ENCODE measurements at places on chromosomes 3 and 15.

DNA sequence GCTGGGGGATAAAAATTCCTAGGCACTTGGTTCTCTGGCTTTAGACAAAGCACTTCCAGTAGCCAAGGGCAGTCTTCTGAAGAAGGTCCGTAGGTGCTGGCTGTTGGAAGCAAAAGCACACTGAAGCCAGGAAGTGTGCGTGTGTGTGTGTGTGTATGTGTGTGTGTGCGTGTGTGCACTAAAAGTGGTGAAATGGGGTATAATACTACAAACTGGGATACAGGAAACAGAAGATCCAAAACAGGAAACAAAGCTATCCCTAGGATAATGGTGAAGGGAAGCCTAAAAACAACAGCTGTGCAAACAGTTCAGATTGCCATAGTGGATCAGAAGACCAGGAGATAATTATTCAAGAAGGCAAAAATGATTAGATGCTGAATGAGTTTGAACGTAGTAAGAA lies 103.4 kb downstream of the IL20RB start:
- no peak for DNase-seq

DNA sequence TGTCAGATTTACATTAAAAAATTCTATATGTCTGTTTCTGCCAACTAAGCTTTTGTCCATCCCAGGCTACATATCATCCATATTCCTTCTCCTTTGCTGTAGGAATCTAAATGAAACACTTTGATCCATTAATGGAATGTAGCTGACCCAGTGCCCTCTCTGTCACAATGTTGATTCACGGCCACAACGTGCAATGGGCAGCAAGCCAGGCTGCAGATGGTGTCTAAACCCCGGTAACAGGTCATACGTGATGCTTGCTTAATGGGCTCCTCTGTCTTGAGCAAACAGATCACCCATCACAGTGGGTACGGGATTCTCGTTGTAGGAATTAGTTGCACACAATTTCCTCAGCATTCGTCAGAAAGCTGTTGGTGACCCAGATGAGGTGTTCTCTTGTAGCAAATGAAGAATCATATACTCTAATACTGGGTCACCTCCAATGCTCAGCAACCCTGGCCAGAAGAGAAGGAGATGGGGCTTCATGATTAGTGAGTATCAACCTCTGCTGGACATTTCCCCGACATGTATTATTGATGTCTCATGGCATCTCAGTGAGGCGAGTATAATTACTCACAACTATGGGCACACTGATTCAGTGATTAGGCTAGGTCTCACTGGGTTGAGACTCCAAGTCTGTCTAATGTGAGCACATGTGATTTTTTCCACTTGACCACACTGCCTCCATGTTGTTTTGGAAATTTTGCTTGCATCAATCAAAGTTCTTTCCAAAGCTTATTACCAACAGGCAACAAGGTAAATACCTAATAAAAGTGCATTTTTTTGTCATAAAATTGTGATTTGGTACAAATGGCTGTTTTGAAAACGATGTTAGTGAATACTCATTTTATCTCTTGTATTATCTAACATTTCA lies 12.9 kb upstream of the DCBLD2 start:
- DNase-seq = no peak

DNA sequence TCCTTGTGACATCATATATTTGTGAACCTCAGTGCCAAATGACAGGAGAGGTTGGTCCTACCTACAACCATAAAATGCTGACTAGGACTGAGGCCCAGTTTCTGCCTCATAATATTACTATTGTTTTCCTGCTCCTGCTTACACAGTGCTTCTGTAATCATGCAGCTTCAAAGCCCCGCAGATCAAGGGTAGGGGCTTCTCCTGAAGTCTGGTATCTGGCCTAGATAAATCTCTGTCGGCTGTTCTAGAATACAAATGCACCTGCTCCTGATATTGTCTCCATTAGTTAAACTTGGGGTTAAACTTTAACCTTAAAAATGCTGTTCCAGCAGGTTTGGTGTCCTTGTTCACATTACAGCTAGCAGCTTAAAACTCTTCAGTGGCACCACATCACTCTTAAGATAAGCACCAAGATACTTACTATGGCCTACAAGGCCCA lies 552.4 kb downstream of the TUSC7 start:
- no peak for DNase-seq

DNA sequence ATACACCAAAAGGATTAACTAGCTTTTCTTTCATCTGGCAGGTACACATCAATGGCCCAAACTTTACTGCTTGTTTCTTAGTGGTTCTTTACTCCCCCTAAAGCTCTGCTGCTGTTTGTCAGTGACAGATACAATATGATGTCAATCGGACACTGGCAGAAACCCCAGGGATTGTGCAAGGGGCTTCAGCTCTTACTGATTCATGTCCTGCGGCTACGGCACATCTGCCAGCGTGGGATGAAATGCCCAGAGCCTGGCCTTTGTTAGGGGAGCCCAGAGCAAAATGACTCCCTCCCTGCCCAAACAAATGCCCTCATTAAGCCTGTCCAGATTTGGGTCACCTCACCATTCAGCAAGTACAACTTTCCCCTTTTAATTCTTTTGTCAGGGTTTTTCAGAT lies 28.3 kb downstream of the SRP14 start:
- no peak for DNase-seq

GRCh38 chr15:39746176-39746575 lies 36.5 kb downstream of the FSIP1 start:
- DNase-seq = no peak

- DNase-seq = no peak
Measured at GRCh38 chr15:68312701-68313204, 35.2 kb downstream of the FEM1B start.

DNA sequence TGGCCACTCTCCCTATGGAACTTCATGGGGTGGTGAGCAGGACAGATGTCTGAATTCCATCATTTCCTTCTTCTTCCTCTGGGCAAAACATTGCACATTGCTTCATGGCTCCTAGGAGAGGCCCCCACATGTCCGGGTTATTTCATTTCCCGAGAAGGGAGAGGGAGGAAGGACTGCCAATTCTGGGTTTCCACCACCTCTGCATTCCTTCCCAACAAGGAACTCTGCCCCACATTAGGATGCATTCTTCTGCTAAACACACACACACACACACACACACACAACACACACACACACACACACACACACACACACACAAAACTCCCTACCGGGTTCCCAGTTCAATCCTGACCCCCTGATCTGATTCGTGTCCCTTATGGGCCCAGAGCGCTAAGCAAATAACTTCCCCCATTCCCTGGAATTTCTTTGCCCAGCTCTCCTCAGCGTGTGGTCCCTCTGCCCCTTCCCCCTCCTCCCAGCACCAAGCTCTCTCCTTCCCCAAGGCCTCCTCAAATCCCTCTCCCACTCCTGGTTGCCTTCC lies 1.9 kb downstream of the RHO start:
- DNase-seq = no peak

DNA sequence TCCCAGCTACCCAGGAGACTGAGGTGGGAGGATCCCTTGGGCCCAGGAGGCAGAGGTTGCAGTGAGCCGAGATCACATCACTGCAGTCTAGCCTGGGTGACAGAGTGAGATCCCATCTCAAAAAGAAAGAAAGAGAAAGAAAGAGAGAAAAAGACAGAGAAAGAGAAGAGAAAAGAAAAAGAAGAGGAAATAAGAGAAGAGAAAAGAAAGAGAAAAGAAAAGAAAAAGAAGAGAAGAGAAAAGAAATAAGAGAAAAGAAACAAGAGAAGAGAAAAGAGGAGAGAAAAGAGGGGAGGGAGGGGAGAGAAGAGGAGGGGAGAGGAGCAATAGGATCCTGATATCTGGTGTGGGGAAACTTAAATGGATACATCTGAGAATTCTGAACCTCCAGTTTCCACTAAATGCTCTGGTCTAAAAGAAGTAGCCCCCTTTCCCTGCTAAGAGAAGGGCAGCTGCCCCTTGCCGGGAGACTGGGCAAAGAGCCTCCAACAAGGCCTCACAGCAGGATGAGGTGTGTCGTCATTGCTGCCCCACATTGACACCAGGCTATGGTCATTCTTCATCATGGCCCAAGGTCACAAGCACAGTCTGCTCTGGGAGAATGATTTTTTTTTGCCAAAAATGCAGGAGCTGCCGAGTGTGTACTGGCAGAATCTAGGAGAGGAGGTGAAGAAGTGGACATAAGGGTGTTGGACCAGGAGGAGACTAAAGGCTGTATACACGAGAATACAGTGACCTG lies 21.1 kb upstream of the COMMD4 start:
- no peak for DNase-seq

- DNase-seq = no peak
Measured at GRCh38 chr15:79067072-79067833, 23.3 kb downstream of the RASGRF1 start.

DNA sequence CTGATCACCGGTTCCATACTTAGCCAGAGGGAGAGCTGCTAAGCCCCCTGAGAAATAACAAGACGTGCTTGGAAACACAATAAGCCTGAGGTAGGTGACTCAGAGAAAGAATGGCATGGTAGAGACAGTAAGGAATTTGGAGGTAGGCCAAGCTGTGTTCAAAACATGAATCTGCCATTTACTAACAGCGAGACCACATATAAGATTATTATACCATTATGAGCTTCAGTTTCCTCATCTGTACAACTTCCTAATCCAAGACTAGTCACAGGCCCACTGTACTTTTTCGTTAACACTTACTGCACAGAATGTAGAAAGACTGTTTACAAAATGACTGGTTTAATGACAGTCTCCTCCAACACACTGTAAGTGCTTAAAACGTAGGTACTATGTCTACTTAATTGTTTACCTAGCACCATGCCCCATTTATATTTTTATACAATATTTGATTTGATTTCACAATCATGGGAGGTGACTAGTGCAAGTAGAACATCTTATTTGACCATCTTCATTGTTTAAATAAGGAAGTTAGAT lies 25.7 kb downstream of the ATOSA start:
- DNase-seq = no peak

DNA sequence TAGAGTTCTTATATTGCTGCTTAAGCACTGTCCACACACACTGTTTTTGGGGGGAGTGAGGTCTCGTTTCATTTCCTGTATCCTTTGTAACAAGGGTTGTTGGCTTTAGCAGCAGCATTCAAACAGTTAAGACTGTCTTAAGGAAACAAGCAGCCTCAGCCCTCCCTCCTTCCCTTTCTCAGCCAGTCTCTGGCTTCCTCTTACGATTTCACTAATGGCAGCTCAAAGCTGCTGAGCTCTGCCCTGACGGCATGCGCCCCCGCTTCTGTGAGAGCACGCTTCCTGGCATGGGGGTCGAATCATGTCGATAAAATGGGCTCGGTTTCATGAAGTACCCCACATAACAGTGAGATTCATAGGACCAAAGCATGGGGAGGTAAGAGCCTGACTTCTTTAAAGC lies 105.0 kb downstream of the KLHL25 start:
- no peak for DNase-seq

DNA sequence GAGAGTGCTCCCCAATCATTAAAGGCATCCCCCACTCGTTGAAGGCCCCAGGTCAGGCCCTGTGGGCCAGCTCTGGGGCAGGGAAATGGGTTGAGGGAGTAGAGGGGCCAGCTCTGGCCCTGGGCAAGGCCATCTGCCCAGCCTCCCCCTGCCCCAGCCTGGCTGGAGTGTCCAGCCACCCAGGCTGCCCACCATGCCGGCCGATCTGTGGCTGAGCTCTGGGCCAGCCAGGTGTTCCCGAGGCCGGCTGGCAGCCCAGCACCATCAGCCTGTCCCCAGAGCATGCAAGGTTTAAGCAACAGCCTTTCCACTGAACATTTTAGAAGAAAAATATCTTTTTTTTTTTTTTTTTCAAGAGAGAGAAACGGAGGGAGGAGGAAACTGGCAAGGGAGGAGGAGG lies 62.8 kb upstream of the LINGO1 start:
- DNase-seq = no peak

GRCh38 chr3:43288366-43288765 lies 2.0 kb downstream of the SNRK start:
- DNase-seq = no peak

DNA sequence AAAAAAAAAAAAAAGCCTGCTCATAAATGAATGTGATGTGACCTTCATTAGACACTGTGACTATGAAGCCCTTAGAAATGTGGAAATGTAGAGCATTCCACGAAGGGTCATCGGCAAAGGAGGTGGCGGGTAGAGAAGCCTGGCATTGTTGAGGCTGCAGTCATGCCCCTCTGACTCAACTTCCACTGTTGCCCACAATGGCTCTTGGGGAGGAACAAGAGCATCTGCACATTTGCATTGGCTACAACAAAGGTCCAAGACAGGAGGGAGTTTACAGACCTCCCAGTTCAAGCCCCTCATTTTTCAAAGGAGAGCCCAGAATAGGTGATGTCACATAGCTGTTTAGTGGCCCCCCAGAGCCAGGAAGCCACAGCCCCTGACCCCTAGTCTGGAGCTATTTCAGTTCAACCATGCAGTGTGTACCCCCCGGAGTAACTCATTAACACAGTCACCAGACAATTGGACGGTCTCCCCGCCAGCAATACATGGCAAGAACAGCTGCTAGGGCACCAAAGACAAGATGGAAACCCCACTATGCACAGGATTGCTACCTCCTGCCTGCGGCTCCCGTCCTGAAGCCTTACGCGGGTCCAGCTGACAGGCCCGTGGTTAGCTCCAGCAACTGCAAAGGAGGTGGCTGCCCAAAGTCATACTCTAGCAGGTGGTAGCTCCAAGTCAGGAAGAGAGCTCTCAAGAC lies 56.2 kb downstream of the SH3BP5 start:
- DNase-seq = no peak

DNA sequence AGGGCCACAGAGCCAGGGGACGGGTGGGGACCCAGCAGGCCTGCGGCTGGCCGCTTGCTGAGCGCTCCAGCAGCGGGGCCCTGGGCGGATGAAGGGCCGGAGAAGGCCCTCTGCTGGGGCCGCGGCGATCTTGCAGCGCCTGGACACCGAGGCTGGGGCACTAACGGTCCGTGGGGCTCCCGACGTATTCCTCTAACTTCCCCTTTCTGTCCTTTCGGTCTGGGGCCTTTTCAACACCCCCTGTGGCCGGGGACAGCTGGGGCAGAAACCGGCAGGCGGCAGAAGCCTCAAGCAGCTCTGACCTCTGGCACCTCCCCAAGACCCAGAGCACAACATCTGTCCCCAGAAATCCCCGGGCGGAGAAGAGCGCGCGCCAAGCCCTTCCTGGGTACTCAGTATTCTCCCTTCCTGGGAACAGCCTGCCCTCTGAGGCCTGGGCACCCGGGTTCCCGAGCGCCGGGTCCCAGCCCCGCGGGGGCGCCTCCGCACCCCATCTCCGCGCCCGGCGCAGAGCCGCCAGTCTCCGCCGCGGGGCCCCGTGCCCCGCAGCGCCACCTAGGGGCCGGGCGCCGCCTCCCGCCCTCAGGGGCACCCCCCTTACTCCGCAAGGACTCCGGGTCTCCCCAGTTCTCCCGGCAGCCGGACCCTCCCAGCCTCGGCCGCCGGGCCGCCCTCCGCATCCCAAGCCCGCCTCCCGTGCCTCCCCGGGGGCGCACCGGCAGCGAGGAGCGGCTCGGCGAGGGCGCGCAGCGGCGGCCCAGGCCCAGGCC lies 582 bp upstream of the SLCO3A1 start:
- DNase-seq = peak; percentile 16
